T-helper 1 cell treated with Interleukin-12 subunit alpha and Interleukin-12 subunit beta and Interleukin-4 antibody, amounts not matched to agents 30 ng/mL and 1 ng/mL, for 36 hours (primary cell): ENCODE measurements at places on chromosomes 5 and 9. TPM values are rescaled to one million over a fixed set of nuclear protein-coding genes. Genes with fewer than 3 reads are reported as not detected.

Gene ARSI
- total RNA-seq = not detected in 2 replicates

Gene AIF1L
- total RNA-seq = 0.10 TPM in 2 replicates

Gene PDZD2
- not detected in 2 replicates for total RNA-seq

Gene FOXD4L5
- total RNA-seq = 0.15 and 0.32 TPM in 2 replicates

Gene LHX3
- total RNA-seq = not detected in 2 replicates

Gene MGAT1
- total RNA-seq = 126 and 135 TPM in 2 replicates
